ENCODE measurements at places on chromosomes 6 and 20.

GRCh38 chr6:157534977-157535339 lies 154.0 kb downstream of the ZDHHC14 start:
- no peak for DNase-seq

GRCh38 chr20:17935761-17936160 lies 32.8 kb downstream of the SNX5 start:
- no peak for DNase-seq

GRCh38 chr6:121764493-121764892 lies 329.0 kb downstream of the GJA1 start:
- DNase-seq, result no peak

DNA sequence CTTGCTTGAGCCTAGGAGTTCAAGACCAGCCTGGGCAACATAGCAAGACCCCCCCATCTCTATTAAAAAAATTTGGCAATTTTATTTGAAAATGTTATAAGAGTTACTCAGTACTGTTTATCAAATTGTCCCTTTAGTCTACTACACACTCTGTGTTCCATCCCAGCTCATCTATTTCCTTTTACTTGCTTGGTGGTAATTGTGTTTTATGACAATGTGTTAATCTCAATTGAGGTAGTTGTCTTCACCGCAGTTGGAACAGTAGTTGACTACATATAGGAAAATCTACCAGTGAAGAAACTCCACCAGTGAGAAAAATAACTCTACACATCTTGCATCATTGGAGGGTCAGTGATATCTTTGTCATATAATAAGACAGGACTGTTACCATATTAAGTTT lies 8.0 kb downstream of the NCOA3 start:
- DNase-seq, result no peak

DNA sequence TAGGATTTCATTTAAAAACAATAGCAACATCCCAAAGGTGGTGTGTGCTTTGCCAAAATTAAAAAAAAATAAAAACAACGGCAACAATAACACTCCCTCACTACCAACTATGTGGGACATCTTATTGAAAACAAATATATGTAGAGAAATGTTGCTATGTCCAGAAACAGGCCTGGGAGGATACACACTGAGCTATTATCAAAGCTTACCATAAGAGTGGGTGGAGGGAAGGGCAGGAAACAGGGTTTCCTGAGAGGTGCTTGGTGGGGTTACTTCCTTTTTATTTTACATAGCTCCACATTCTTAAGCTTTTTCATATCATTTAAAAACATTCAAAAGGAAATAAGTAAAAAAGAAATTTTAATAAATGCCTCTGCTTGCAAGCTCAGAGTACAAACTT lies 150.0 kb upstream of the RIPOR2 start:
- no peak for DNase-seq

- no peak for DNase-seq
Measured at GRCh38 chr6:42722497-42722896, at the start of gene PRPH2. PRPH2 (minus strand) TSS chr6:42722597; CDS start chr6:42722334, 263 bp downstream.

DNA sequence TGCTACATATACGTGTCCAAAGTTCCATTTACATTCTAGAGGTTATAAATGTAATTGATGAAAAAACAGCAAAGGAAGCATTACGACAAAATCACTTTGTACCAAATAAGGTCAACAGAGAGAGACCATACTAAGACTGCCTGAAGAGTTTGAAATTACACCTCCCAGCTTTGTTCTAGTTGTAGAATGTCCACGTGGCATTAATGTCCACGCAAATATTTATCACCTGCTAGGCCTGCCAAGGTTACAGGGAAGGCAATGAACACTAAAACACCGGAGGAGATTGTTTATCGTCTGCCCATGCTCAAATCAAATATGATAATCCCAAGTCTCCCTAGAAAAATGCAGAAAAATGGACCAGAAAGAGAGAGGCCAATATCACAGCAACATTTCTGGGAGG lies 6.2 kb downstream of the RALGAPA2 start:
- DNase-seq, result no peak

- peak; percentile 47 for DNase-seq
Measured at GRCh38 chr6:44100088-44100550, 27.1 kb downstream of the MRPL14 start.
